Neural crest cell (in vitro differentiated cells): ENCODE measurements at places on chromosomes 2 and 18. TPM values are rescaled to one million over a fixed set of nuclear protein-coding genes. Genes with fewer than 3 reads are reported as not detected.

DNA sequence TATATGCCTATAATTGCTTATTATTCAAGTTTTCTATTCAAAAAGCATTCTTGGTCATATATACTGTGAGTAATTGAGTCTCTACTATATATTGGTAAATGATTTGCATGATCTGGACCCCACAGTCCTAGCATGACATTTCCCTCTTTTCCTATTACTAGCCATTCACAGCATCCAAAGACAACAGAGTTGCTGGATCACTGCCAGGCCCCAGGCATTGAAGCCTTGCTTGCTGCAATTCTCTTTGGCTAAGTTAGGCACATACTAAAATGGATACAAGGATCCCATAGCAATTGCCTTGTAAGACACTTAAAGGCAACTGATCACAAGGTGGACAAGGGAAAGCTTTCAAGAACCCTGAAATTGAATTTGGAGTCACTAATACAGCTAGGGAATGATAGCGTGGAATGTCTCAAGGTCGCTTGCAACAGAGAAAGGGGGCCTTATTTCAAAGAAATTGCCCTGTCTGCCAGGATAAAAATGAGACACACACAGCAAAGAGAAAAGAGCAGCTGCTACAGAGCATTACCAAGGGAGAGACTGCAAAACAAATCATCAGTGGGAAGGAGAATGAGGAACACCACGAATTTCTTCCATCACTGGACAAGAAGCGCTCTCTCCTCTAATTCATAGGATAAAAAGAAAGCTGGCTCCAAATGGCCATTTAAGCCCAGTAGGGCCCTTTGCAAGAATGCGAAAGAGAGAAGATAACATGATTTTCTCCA lies 77.1 kb upstream of the EPHA4 start:
- DNase-seq: no peak

- DNase-seq: no peak
Observed at GRCh38 chr18:44474591-44474990, 206.1 kb upstream of the SETBP1 start.

- DNase-seq: no peak
Observed at GRCh38 chr2:231412618-231412963, 17.1 kb downstream of the B3GNT7 start.

DNA sequence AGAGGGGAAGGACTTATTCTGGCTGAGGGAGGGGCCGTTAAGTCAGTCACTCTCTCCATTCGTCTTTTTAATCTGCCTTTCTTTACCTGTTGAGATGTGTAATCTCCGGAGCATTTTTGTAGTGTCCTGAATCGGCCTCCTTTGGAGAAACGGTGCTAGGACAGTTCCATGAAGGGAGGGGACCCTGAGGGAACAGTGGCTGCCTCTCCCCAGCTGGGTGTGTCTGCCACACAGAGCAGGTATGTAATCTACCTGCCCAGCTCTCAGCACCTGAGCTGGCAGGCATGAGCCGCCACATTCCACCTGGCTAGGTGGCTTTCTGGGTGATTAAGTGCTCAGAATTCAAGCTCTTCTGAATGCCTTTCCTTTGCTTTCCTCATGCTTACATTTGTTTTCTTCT lies 131.2 kb downstream of the WDSUB1 start:
- DNase-seq: no peak

DNA sequence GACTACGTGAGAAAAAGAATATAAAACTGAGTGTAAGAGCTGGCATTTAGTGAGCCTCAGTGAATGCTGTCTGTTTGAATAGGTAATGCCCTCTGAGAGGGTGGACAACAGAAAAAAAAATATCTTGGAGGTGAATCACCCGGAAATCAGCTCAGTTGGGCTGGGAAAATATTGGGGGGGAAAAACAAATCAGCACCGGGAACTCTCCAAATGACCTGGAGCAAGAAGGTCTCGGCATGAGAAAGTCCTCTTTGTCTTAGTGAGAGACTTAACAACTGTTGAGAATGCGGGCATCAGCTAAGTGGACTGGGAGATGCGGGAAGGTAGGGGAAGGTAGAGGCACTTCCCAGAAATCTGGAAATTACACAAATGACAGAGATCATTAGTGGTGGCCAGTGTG lies 109.4 kb upstream of the POU3F3 start:
- DNase-seq: no peak

GRCh38 chr2:88177556-88177955 lies 7.4 kb downstream of the THNSL2 start:
- DNase-seq: no peak

DNA sequence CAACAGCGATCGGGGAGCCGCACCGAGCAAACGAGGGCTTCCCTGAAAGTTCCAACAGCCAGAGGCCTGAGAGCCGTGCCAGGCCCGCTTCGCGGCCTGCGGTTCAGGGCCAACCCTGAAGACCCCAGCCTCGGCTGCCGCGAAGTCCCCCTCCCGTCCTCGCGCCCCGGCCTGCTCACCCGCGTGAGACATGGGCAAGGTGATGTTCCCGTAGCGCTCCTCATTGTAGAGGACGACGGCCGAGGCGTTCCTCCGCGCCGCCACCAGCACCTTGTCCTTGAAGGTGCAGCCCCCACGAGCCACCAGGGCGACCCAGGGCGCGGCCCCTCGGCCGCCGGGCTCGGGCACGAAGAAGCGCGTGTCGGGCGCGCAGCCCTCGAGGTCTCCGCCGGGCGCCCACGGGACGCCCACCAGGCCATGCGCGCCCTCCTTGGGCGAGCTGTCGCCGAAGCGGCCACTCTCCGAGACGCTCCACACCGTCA lies 510 bp downstream of the RNF149 start:
- DNase-seq: peak; percentile 14

DNA sequence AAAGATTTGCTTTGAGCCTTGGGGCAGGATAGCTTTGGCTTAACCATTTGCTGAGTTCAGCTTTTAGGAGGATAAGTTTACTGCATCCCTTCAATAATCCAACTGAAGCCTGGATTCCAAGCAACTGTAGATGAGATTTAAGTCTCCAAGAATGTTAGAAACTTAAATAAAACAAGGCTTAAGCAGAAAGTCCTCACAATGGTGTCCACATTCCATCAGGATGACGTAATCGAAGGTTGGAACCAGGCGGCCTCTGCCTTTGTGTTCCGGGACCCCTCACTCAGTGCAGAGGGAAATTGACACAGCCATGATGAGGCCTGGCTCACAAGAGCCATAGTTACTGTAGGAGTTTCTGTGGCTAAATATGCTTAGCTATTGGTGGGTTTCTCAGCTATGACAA lies 260.4 kb downstream of the LPIN1 start:
- peak; percentile 36 for DNase-seq

- no peak for DNase-seq
Observed at GRCh38 chr2:3633089-3633981, 24.7 kb upstream of the ALLC start.

DNA sequence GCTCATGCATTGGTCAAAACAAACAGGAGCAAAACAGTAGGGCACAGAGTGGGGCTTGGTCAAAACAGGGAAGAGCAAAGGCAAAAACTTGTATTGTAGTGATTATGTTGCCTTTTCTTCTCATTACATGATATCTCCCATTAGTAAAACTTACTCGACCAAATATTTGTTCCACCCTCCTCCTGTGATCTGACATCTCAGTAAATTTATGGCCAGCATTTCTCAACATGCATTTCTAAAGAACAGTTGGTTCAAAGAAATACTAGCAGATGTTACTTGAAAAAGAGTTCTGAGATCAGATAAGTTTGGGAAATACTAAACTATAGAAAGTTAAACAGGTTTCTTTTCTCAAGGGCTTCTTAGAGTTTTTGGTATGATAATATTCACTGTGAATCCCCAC lies 423.1 kb downstream of the FIGN start:
- no peak for DNase-seq

DNA sequence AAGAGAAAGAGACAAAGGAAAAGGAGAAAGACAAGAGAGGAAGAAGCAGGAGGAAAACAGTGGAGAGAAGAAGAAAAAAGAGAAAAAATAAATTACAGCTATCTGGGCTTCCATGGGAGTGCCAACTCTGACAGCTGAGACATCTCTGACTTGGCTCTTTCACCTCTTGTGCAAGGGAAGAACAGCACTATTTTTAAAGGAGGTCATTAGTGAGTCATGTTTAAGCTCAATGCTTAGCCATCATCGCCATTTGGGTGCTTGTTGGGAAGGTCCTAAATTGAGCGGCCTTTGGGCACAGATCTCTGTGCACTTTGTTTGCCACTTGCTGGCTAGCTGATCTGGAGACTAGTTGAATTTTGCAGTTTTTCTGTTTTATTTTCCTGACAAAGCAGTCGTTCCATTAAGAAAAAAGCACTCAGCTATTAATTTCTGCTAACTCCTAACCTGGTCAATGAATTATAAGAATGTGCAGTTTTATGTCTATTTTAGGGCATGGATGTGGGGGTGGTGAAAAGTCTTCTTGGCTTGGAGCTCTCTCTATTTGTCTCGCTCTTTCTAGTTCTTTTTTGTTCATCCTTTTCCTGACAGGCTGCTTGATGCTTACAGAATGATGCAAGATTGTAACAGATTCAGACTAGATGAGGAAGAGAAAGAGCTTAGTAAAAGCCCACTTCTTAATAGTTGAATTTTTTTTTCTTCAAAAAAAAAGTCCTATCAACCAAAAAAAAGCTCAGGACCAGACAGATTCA lies 231.5 kb downstream of the SLC8A1 start:
- DNase-seq: no peak

DNA sequence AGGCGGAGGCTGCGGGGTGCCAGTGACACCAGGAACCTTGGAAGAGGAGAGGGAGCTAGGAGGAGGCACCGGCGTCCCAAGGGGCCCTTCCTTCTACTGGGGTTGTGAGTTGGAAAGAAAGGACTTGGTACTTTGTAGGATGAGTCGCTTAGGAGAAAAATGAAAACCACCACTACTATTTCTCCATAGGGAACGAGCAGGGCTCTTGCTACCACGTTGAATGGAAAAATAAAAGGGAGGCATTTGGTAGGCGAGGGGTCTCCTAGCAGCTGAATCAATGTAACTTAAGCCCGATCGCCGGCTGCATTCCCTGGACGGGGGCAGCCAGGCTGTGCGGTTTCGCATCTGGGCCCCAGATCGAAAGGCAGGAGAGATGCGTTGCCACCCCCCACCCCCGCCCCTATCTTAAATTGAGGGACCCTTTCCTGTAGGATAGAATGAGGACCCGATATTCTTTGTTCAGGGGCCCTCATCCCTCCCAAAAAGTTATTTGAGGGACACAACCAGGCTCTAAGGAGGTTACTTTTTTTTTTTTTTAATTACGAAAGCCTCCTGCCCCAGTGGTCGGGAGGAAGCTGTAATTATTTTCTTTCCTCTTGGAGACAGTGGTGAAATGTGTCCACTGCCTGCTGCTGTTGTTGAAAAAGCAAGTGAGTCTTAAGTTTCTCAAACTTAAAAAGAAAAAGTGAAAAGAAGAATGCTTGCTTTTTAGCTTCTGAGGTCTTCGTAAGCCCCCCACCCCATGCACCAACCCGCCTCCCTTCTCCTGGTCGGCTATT lies 1.3 kb downstream of the IGFBP2 start:
- no peak for DNase-seq

- DNase-seq: no peak
Observed at GRCh38 chr2:66013456-66013855, 421.5 kb upstream of the MEIS1 start.

DNA sequence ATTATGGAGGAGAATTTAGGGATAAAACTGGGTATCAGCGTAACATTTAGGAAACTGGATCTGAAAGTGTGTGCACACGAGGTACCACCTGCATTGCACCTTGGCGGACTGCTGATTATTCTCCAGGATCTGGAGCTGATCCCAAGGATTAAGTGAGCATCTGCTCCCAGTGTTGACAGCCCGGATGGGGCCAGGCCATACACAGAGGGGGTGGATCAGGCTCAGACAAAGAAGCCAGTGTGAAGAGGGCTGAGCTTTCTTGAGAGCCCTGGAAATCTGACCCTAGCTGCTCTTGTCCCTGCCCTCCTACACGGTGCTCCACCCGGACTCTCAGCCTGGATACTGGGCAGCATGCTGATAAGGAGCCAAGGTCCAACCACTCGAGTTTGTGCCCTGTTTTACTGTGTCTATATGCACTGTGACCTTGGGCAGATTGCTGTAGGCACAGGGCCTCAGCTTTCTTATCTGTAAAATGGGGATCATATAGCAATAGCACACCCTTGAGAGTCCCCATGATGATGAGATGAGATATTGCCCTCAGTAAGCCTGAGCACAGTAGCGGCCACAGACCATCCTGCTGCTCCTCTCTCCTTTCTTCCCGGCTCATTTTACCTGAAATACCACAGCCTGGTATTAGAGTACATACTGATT lies 396.8 kb upstream of the CELF4 start:
- DNase-seq: peak; percentile 4

DNA sequence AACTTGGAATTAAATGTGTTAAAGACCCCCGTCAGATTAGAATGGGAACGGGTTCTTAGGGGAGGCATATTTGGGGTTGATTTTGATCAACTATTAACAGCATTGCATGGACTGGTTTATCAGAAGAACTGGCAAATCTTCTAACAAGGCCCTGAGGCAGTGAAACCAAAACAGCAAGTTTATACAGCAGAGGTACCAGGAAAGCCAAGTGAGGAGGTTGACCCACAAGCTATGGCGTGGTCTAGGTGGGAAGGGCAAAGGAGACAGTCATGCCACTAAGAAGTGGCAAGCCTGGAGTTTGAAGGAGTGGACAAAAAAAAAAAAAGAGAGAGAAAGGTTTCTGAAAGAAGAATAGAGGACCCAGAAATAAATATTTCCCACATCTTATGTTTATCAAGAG lies 187.0 kb downstream of the MREG start:
- DNase-seq: no peak

- no peak for DNase-seq
Observed at GRCh38 chr2:121184248-121184862, 100.6 kb downstream of the TFCP2L1 start.

- DNase-seq: no peak
Observed at GRCh38 chr2:18708203-18708715, 118.9 kb upstream of the NT5C1B start.

- DNase-seq: no peak
Observed at GRCh38 chr2:74107071-74107470, 40.6 kb downstream of the BOLA3 start.

GRCh38 chr2:47243596-47244323 lies 88.7 kb upstream of the STPG4 start:
- no peak for DNase-seq

GRCh38 chr18:13161276-13161899 lies 57.2 kb upstream of the LDLRAD4 start:
- DNase-seq: no peak

- no peak for DNase-seq
Observed at GRCh38 chr2:175823002-175823706, 178.9 kb downstream of the LNPK start.

- DNase-seq: no peak
Observed at GRCh38 chr2:189013671-189014448, 39.7 kb downstream of the COL3A1 start.

The RFTN2 gene
- total RNA-seq: 16.0 and 20.6 TPM in 2 replicates

The HOXD8 gene
- total RNA-seq: not detected in 2 replicates

The CENPA gene
- 34.5 and 35.1 TPM in 2 replicates for total RNA-seq

The REG1A gene
- not detected in 2 replicates for total RNA-seq

The KCNIP3 gene
- 2.9 and 4.1 TPM in 2 replicates for total RNA-seq

The MYO3B gene
- not detected in 2 replicates for total RNA-seq

The HOXD9 gene
- not detected in 2 replicates for total RNA-seq

The ABCG8 gene
- total RNA-seq: not detected in 2 replicates
